ENCODE measurements at places on chromosomes 16 and 17.

GRCh38 chr17:61551255-61551742 lies 39.7 kb downstream of the NACA2 start:
- DNase-seq = no peak

GRCh38 chr16:4373909-4374742 lies 2.5 kb downstream of the VASN start:
- DNase-seq = no peak

DNA sequence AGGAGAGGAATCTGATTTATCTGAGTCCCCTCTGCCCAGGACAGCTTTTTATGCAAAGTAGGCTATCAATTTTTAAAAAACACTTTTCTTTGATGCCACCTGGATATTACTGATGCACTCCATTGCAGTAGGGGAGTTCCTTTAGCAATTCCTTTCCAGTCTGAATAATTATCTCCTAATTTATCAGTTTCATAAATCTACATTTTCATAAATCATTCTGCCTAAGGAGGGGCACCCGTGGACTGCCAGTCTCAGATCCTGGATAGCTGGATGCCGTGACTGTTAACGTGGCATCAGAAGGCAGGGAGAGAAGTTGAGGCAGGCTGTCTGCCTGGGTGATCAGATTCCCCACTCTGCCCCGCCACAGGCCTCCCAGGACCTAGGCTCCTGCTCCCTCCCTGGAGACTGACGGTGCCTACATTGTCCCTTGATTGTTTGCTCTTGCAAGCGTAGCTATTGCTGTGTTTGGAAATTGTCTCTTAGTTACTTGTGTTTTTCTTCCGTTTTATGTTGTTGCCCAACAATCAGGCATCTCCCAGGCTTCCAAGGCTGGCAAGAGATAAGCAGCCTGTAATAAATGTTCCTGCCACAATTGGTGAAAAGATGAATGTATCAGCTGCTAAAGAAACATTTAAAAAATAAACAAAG lies 75.2 kb downstream of the KATNIP start:
- no peak for DNase-seq

- DNase-seq = no peak
Measured at GRCh38 chr17:69535016-69535570, 120.6 kb downstream of the MAP2K6 start.

- DNase-seq = no peak
Measured at GRCh38 chr17:9907883-9908648, 3.0 kb upstream of the RCVRN start.

GRCh38 chr17:80908776-80909175 lies 82.9 kb upstream of the CHMP6 start:
- DNase-seq = no peak

GRCh38 chr17:881778-882177 lies 97.8 kb downstream of the NXN start:
- DNase-seq = no peak

DNA sequence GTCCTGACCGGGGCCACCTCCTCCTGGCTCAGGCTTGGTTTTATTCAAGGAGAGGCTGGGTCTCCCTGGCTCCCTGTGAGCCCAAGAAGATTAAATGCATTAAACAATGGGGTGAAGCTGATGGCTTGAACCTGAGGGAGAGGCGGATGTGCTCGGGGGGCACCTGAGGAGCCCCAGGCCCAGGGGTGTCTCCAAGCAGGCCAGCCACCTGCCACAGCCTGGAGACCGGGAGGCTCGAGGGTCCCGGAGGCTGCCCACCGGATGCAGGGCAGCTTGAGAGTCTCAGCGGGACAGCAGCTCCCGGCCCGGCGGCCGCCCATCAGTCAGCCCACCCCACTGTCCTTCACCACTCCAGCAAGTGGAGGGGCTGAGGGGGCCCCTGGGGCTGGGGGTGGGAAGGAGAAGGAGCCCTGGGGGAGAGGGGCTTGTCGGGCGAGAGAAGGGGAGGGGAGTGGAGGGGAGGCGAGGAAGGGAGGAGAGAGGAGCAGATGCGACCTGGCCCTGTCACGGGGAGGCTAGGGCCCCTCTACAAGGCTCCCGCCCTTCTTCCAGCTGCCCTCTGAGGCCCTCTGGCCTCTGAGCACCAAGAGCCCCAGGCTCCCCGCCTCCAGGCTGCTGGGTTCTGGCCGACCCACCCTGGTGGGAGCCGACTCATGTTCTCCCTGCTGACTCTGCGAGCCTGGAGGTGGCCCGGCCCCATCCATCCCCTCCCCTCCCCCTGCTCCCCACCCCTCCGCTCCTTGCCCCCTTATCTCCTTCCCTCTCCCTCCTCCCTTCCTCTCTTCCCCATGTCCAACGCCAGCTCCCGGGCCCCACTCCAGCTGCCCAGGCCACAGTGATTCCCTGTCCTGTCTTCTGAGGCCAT lies 13.2 kb downstream of the CD7 start:
- DNase-seq = no peak

GRCh38 chr17:9895923-9896322 lies 9.1 kb downstream of the RCVRN start:
- DNase-seq = no peak

DNA sequence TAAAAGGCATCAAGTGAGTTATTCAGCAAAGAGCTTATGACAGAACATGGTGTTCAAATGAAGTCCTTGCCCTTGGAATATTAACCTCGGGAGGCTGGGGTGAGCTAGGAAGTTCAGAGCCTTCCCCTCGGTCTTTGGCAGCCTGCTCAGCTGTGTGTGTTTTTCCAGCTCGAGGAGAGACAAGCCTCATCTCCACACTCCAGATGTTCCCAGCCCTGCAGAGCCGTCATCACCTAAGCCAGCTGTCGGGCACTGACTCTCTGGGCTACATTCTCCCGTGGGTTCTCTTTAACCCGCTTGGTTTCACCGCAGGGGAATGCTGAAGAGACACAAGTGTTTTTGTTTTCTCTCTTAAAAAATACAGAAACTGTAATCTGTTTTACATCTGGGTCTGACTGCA lies 47.1 kb downstream of the IRX3 start:
- no peak for DNase-seq
